ENCODE measurements at places on chromosomes 11 and 22.

GRCh38 chr11:19499026-19499669 is 213.5 kb upstream of the NAV2 start:
- DNase-seq: no peak

- no peak for DNase-seq
Measured at GRCh38 chr11:81673001-81673400, 1060.7 kb downstream of the FAM181B start.

- no peak for DNase-seq
Measured at GRCh38 chr11:133832096-133832990, 13.0 kb downstream of the SPATA19 start.

GRCh38 chr11:120828847-120829246 is 195.1 kb upstream of the TBCEL start:
- DNase-seq: no peak

GRCh38 chr11:67056267-67057204 is at the start of gene RHOD:
RHOD (plus strand) TSS chr11:67056847; CDS start chr11:67056903, 56 bp downstream.
- no peak for DNase-seq

GRCh38 chr11:86179646-86180064 is 64.9 kb upstream of the EED start:
- no peak for DNase-seq

DNA sequence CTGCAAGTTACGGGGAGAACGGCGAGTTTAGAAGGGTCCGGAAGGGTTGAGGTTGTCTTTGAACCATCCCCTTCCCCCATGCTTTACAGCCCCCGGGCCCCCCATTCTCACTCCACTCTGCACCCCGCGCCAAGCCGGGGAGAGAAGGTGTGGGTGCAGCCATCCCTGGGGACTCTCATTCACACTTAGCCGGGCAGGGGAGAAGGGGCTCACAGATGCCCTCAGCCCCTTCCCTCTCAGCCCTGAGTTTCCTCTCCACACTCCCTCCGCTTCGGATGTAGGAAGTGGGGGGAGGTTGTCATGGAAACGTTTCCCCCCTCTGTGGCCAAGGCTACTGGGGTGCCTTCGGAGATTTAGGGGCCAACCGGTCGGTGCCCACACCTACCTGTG is 334 bp downstream of the CADM1 start:
- DNase-seq: no peak

DNA sequence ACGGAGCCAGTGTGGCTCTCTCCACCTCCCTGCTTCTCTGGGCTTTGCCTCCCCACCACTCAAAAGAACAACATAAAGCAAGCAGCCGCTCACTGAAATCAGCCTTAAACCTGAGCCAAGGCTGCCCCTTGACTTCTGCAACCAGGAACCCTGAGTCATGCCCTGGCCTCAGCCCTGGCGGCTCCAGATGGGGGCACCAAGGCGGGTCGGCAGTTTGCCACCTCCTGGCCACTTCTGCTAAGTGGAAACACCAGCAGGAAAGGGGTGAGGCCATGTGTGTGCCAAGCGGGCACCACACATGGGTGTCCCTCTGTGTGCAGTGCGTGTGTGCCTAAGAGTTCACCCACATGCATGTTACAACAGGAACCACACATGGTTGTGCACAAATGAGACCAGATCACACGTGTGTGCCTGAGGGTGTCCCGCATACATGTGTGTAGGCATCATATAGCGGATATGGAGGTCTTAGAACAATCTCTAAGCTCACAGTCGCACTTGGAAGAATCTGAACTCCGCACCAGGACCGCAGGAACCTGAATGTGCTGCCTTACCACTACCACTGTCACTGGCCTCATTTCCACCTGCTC is 221.2 kb downstream of the MN1 start:
- DNase-seq: no peak

- no peak for DNase-seq
Measured at GRCh38 chr11:20099527-20099926, 60.7 kb downstream of the DBX1 start.

- DNase-seq: no peak
Measured at GRCh38 chr11:44684859-44685281, 41.9 kb upstream of the TSPAN18 start.

- DNase-seq: no peak
Measured at GRCh38 chr22:42714768-42715390, 5.8 kb downstream of the A4GALT start.

GRCh38 chr22:44458044-44459020 is 39.7 kb downstream of the RTL6 start:
- no peak for DNase-seq
